ENCODE measurements at places on chromosomes 7 and 10.

DNA sequence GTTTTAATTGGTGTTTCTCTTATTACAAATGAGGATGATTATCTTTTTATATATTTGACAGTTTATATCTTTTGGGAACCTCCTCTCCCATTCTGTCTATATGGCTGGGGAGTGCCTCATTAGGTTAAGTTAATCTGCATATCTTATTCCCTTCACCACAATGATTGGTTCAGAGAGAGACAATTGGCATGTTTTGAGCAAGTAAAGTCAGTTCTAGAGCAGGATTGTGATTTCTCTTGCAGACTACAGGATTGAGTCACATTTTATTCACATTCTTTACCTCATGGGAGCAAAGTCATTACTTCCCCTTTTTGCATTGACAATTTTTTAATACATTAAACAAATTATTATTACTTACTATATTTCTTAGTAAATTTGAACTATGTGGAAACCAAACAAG is 345.6 kb downstream of the MDFIC start:
- DNase-seq, result no peak

DNA sequence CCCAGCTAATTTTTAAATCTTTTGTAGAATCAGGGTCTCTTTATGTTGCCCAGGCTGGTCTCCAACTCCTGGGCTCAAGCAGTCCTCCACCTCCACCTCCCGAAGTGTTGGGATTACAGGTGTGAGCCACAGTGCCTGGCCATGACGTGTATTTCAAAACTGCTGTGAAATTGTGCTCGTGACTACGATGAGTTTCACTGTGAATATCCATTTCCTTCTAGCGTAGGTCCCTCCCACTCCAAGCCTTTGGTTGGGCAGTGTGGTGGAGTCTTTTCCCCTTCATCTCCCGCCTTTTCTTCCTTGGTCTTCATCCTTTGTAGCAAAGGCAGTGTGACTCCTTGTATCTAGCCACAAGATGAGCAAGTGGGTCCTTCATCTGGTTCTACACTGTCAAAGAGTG is 56.2 kb downstream of the CUL1 start:
- DNase-seq, result no peak

DNA sequence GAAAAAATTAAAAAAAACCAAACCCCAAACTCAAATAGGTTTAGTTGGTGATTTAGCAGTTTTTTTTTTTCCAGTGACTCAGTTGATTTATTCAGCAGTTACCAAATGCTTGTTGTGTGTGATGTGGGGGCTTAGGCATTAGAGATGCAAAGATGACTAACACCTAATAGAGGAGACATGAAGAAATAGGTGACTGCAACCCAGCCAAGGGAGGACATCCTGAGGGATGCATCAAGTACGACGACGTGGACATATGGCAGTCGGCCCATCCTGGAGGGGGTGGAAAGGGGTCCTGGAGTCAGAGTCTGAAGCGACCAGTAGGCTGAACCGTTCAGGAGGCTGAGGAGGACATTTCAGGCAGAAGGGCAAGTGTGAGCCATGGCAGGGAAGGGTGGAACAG is 35.5 kb downstream of the LRMDA start:
- DNase-seq, result no peak

DNA sequence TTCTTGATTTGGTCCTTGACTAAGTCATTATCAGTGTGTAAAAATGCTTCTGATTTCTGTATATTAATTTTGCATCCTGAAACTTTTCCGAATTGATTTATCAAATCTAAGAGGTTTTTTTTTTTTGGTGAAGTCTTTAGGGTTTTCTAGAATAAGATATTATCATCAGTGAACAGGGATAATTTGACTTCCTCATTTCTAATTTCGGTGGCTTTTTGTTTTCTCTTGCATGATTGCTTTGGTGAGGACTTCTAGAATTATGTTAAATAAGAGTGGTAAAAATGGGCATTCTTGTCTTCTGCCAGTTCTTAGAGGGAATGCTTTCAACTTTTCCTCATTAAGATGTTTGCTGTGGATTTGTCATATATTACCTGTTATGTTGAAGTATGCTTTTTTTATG is 170.5 kb downstream of the CCDC7 start:
- no peak for DNase-seq

- DNase-seq, result no peak
Measured at GRCh38 chr10:128781637-128782036, 655.4 kb upstream of the MKI67 start.

GRCh38 chr7:129373651-129374428 is 60.4 kb upstream of the STRIP2 start:
- DNase-seq, result no peak

DNA sequence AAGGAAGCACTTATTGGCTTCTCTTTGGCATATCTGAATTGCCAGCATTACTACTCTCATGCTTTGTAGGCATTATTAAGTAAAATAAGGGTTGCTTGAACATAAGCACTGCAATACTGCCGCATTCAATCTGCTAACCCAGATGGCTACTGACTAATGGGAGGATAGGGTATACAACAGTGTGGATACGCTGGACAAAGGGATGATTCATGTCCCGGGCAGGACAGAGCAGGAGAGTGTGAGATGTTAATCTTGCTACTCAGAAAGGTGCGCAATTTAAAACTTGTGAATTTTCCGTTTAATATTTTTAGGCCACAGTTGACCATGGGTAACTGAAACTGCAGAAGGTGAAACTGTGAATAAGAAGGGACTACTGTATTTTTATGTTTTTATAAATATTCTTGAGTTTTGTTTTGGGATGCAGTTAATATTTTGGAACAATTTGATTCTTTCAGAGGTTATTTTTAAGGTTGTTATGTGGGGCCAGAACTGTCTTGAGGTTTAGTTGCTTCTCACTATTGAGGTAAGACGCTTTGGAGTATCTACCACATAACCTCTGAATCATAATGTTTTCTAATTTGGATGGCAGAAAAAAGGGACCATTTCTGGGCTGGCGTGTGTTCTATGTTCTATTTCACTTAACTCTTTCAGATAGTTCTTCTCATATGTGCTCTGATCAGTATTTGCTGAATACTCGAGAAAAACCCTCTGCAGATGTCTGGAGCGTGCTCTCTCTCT is 75.7 kb upstream of the SYPL1 start:
- DNase-seq, result no peak

GRCh38 chr7:101159696-101160674 is 5.4 kb downstream of the VGF start:
- DNase-seq, result no peak

DNA sequence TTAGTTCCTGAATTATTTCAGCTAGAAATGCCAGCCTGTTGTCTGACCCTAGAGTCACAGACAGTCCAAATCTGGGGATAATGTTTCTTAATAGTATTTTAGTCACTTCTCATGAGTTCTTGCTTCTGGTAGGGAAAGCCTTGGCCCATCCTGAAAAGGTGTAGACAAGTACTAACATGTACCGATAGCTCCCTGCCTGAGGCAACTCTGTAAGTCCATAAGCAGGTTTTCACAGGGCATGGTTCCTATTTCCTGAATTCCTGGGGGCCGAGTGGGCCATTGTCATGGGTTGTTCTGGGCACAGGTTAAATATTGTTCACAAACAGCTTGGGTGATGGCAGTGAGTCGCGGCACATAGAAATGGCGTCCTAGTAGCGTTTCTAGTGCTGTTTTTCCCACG is 3.1 kb upstream of the ZNF117 start:
- no peak for DNase-seq

- no peak for DNase-seq
Measured at GRCh38 chr10:6351495-6351894, 148.8 kb downstream of the PFKFB3 start.

GRCh38 chr10:13053794-13054462 is 46.0 kb upstream of the OPTN start:
- no peak for DNase-seq

DNA sequence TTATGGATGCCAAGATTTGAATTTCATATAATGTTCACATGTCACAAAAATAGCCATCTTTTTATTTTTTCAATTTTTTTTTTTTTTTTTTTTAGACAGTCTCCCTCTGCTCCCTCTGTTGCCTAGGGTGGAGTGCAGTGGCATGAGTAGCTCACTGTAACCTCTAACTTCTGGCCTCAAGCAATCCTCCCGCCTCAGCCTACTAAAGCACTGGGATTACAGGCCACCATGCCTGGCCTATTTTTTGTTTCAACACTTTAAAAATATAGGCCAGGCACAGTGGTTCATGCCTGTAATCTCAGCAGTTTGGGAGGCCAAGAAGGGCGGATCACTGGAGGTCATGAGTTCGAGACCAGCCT is 246.3 kb downstream of the SKIDA1 start:
- DNase-seq, result no peak

DNA sequence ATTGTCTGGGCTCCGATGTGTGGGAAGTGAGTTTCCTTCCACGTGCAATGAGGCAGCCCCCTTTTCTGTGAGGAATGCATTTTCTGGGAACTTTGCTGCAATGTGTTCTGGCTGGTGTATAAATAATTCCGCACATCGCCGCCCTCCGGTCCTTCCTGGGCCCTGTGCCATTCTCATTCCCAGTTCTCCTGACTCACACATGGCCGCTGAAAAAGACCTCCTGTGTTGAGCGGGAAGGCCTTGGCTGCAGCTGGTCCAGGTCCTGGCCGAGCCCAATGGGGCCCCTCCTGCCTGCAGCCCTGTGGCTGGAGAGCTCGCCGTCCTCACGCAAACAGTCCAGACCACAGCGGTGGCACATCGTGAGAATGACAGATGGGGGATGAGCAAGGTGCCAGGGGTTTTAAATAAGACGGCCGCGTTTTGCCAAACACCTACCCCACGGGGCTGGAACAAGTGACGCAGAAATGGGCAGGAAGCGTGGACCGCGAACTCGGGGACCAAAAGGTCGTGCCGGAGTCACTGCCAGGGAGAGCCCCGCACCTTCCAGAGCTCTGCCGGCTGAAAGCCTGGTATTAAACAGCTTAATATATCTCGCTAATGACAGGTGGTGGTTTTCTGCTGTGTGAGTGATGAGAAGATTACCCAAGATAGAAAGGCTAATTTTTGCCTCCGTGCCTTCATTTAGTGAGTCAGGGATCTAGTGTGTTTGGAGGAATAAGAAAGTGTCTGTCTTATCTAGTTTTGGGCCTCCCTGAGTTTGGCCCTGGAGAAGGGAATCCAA is 37.0 kb downstream of the FAM20C start:
- DNase-seq, result no peak

DNA sequence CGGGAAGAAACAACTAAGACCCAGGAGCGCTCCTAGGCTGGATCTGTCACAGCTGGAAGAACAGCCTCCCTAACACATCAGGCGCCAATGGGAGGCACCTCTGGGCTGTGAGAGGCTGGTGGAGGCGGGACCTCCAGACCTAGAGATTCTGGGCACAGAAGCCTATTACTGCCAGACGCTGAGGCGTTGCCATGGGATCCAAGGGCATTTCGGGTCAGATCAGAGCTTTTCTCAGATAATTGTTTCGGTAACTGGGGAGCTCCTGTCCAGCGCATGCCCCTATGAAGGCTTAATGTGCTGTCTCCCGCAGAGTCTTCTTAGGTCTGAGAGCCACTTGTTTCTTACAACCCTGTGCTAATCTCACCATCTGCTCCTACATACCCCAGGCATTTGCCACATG is 339.2 kb downstream of the ZNF716 start:
- DNase-seq, result no peak

Measured in activated T-cell treated with anti-CD3 and anti-CD28 coated beads for 24 hours (primary cell).